ENCODE measurements at places on chromosomes 6 and 20. TPM values are rescaled to one million over a fixed set of nuclear protein-coding genes. Genes with fewer than 3 reads are reported as not detected.

CD40 gene
- 2.5 TPM for total RNA-seq

ZBP1 gene
- 25.2 TPM for total RNA-seq

RIMS1 gene
- total RNA-seq = not detected

GPLD1 gene
- total RNA-seq = 1.4 TPM

DNA sequence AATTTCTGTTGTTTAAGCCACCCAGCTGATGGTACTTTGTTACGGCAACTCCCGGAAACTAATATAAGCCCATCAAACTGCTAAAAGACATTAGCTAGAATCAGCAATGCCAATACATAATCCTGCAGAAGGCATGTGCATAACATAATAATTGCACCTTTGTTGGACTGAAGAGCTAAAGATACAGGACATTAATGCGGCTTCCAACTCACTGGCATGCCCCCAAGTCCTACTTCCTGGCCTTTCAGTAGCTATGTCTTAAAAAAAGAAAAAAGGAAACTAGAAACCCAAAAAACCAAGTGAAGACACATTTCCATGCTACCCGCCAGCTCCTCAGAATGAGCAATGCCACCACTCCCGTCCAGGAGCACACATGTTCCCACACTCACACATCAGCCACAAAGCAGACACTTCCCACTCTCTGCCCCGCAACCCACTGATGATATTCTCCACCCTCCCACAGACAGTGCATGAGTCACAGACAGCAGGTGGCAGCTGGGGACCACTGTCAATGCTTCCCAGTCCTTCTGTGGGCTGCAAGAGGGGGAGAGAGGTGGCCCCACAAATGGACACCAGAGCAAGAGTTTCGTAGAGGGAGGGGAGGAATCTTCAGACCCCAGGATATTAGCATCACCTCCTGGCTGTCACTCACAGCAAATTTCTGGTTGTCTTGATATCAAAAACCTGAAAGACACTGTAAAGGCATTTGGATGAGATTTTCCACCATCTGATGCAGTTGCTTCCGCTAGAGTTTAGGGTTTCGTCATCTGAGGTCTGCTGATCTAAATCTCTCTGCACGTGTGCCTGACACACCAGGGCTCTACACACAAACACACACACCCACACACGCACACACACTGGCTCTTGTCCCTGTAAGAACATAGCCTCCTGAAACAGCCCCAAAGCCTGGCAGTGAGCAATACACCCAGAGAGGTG, 32.8 kb downstream of the GFOD1 start:
- peak; percentile 60 for DNase-seq
- no peaks in the 10 kb centered on the region for H3K27me3 ChIP-seq
- H3K4me3 ChIP-seq = peak overlapping the region; percentile 45

- H3K4me1 ChIP-seq = no peaks in the 10 kb centered on the region
- no peak for DNase-seq
- H3K4me3 ChIP-seq = no peak overlapping the region
- H3K27me3 ChIP-seq = no peaks in the 10 kb centered on the region
- H3K36me3 ChIP-seq = no peaks in the 10 kb centered on the region
Observed at GRCh38 chr6:128311944-128312570, 208.3 kb downstream of the PTPRK start.

GRCh38 chr20:16580147-16580546, 6.9 kb upstream of the KIF16B start:
- H3K36me3 ChIP-seq = no peaks in the 10 kb centered on the region
- H3K4me1 ChIP-seq = peaks cover 7% of the 10 kb centered on the region
- no peak overlapping the region for H3K27ac ChIP-seq
- no peaks in the 10 kb centered on the region for H3K27me3 ChIP-seq
- DNase-seq = no peak

DNA sequence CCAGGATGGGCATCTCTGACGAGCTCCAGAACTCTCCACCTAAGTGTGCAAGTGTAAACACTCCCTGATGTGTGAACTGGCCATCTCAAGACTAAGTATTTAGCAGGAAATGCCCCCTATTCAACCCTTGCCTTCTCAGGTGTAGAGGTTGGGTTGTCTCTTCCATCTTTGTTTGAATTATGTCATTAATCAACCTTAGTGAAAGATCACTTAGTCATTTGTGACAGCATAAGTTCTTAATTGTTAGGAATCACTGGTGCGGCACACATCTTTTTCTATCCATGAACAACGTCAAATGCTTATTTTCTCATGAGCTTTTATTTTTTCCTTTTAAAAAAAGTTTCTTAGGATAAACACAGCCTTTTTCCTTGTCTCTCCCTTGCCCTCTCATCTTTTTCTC, 151.6 kb downstream of the ESR1 start:
- no peak overlapping the region for H3K4me3 ChIP-seq
- H3K36me3 ChIP-seq = no peaks in the 10 kb centered on the region
- peaks cover 4% of the 10 kb centered on the region for H3K4me1 ChIP-seq
- H3K27ac ChIP-seq = no peak overlapping the region
- DNase-seq = no peak

DNA sequence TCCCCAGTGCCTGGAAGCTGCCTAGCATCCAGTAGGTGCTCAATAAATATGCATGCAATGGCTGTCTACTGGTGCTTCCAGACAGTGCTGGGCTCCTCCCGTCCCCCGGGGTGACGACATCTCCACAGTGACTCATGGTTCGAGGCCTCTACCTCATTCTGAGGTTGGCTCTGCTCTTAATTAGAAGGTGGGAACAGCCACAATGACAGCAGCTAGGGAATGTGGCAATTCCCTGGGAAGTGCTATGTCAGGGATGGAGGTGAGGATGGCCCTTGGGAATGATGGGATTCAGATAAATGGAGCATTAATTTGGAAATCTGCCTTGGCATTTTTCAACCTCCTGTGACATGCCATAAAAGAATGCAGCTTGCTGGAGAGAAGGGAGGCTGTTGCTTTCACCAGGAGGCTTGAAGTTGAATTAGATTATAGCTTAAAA, 43.5 kb upstream of the NFATC2 start:
- no peaks in the 10 kb centered on the region for H3K4me1 ChIP-seq
- no peak for DNase-seq
- H3K27ac ChIP-seq = no peak overlapping the region

GRCh38 chr6:127855542-127856159, 45.2 kb downstream of the THEMIS start:
- H3K27me3 ChIP-seq = no peaks in the 10 kb centered on the region
- H3K36me3 ChIP-seq = peaks cover 14% of the 10 kb centered on the region
- peaks cover 77% of the 10 kb centered on the region for H3K4me1 ChIP-seq
- peak; percentile 49 for DNase-seq

- no peak overlapping the region for H3K4me3 ChIP-seq
- no peaks in the 10 kb centered on the region for H3K36me3 ChIP-seq
- H3K27me3 ChIP-seq = no peaks in the 10 kb centered on the region
- DNase-seq = no peak
- H3K27ac ChIP-seq = no peak overlapping the region
Observed at GRCh38 chr6:69936674-69937363, 70.5 kb downstream of the COL19A1 start.

DNA sequence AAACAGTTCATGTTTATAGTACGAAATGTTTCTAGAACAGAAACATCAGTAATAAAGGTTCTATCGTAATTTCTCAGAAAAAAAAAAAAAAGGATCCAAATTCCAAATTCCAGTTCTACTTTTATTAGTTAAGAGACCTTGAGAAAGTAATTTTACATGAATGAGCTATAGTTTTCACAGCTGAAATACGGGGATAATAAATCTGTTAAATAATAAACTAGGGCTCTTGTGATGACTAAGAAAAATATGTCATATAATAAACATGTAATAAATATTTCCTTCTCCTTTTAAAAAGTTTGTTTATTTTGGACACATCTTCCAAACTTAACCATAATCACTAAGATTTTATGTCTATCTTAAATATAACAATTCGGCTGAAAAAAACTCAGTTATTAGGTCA, 17.8 kb downstream of the RARS2 start:
- no peaks in the 10 kb centered on the region for H3K36me3 ChIP-seq
- H3K27me3 ChIP-seq = no peaks in the 10 kb centered on the region
- H3K27ac ChIP-seq = no peak overlapping the region
- no peak overlapping the region for H3K4me3 ChIP-seq
- peaks cover 35% of the 10 kb centered on the region for H3K4me1 ChIP-seq

- H3K4me3 ChIP-seq = no peak overlapping the region
- no peak overlapping the region for H3K27ac ChIP-seq
- peaks cover 3% of the 10 kb centered on the region for H3K4me1 ChIP-seq
- no peaks in the 10 kb centered on the region for H3K27me3 ChIP-seq
- no peak for DNase-seq
Observed at GRCh38 chr6:158076548-158076947, 91.5 kb downstream of the SERAC1 start.

- DNase-seq = peak; percentile 39
- no peaks in the 10 kb centered on the region for H3K27me3 ChIP-seq
- peaks cover 28% of the 10 kb centered on the region for H3K4me1 ChIP-seq
- peaks cover 25% of the 10 kb centered on the region for H3K36me3 ChIP-seq
- H3K27ac ChIP-seq = no peak overlapping the region
- no peak overlapping the region for H3K4me3 ChIP-seq
Observed at GRCh38 chr6:18245642-18246041, 18.7 kb downstream of the DEK start.

DNA sequence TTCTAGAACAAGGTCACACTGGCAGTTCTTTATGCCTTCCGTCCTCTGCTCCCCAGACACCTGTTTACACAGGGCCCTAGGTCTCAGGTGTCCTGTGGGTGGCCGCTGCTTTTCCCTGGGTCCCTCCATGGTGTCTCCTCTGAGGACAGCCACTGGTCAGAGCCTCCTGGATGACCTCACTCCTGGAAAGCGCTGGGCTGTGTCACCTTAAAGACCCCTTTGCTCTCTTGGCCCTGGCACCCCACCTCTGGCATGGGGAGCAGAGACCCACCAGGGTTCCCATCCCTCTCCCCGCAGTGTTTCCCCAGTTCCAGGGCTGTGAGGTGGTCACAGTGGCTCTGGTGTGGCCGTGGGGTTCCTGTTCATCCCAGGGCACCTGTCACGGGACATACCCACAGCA, 33.9 kb downstream of the NTSR1 start:
- H3K4me3 ChIP-seq = no peak overlapping the region
- no peaks in the 10 kb centered on the region for H3K36me3 ChIP-seq
- DNase-seq = no peak
- no peak overlapping the region for H3K27ac ChIP-seq
- no peaks in the 10 kb centered on the region for H3K27me3 ChIP-seq

- H3K27ac ChIP-seq = no peak overlapping the region
- H3K27me3 ChIP-seq = no peaks in the 10 kb centered on the region
- no peaks in the 10 kb centered on the region for H3K4me1 ChIP-seq
- no peak overlapping the region for H3K4me3 ChIP-seq
- no peak for DNase-seq
- peaks cover 41% of the 10 kb centered on the region for H3K36me3 ChIP-seq
Observed at GRCh38 chr20:41124451-41125094, 12.8 kb upstream of the PLCG1 start.

- H3K4me3 ChIP-seq = no peak overlapping the region
- no peaks in the 10 kb centered on the region for H3K27me3 ChIP-seq
- no peak for DNase-seq
- no peaks in the 10 kb centered on the region for H3K4me1 ChIP-seq
Observed at GRCh38 chr6:41815587-41815986, 28.1 kb downstream of the TOMM6 start.

- no peaks in the 10 kb centered on the region for H3K27me3 ChIP-seq
- H3K4me1 ChIP-seq = no peaks in the 10 kb centered on the region
- H3K36me3 ChIP-seq = peaks cover 26% of the 10 kb centered on the region
- no peak overlapping the region for H3K27ac ChIP-seq
- no peak for DNase-seq
Observed at GRCh38 chr6:132465530-132466485, 47.1 kb downstream of the STX7 start.

DNA sequence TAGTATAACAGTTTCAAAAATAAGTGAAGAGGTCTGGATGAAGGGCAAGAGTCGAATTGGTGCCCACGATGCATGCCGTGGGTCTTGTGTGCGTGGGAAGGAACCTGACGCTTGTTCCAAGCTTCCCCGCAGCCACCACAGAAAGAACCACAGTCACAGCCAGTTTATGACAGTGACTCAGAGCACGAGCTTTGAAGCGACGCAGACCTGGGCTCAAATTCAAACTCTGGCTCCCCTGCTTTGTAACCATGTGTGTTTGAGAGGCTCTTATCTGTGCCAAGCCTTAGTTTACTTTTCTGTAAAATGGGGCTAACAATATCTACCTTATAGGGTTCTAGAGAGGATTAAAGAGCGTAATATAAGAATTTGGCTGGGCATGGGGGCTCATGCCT, 65.5 kb downstream of the SYNJ2 start:
- no peaks in the 10 kb centered on the region for H3K27me3 ChIP-seq
- peaks cover 16% of the 10 kb centered on the region for H3K36me3 ChIP-seq
- peak; percentile 31 for DNase-seq
- H3K27ac ChIP-seq = no peak overlapping the region
- peaks cover 13% of the 10 kb centered on the region for H3K4me1 ChIP-seq
- no peak overlapping the region for H3K4me3 ChIP-seq

DNA sequence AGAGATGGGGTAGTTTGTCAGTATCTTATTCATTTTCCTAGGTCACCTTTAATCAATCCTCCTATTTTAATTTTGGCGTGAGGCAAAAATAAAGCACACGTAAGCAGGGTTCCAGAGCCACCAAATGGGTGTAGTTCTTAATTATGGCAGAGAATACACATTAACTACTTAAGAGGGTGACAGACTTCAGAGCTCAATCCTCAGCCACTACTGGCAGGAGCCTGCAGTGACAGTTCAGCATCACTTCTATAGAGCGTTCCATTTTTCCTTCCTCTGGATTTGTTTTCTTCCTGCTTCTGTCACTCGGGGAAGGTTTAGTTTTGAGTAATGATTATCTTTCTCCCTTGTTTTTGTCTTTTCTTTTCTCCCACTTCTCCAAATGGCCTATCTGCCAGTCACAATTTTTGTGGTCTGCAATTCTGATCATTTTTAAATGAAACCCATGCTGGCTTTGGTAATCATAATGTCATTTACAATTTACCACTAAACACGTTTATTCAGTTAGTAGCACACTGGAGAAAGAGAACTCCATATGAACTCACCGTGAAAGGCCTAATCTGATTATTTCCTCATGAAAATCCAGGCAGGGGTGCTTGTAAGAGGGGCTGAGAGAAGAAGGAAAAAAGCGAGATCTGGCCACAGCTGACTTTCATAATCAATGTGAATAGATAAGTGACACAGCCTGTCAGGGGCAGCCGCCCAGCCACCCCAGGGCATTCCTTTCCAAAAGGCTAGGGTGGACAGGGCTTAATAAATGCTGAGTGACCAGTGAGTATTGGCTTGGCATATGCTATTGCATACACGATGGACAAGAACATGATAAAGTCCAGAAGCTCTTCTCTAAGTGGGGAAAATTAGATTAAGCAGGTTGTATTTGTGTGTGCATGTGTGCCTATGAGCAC, 412.1 kb downstream of the PKHD1 start:
- no peak overlapping the region for H3K4me3 ChIP-seq
- H3K27ac ChIP-seq = no peak overlapping the region
- DNase-seq = no peak
- no peaks in the 10 kb centered on the region for H3K4me1 ChIP-seq
- H3K27me3 ChIP-seq = no peaks in the 10 kb centered on the region
